ENCODE measurements at places on chromosomes 5 and 9. TPM values are rescaled to one million over a fixed set of nuclear protein-coding genes. Genes with fewer than 3 reads are reported as not detected.

DNA sequence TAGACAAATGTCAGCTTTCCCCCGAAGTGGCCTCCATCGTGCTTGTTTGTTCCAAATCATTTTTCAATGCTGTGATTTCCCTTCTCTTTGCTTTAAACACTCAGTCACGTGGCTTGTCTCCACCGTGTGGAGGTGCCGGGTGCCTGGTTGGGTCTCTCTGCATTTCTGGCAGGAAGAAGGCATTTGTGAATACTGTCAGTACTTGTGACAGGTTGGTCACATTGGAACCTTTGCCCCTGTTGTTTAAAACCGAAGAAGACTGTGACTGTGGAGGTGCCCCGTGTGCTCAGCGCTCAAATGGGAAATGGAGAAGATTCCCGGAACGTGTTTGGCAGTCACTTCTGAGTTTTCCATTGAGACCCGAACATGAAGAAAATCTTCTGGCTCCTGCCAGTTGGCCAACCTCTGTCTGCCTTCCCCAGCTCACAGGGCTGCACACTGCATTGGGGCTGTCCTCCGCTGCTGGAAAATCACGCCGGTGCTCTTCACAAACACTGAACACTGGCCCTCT lies 74.6 kb downstream of the LMNB1 start:
- DNase-seq = no peak

DNA sequence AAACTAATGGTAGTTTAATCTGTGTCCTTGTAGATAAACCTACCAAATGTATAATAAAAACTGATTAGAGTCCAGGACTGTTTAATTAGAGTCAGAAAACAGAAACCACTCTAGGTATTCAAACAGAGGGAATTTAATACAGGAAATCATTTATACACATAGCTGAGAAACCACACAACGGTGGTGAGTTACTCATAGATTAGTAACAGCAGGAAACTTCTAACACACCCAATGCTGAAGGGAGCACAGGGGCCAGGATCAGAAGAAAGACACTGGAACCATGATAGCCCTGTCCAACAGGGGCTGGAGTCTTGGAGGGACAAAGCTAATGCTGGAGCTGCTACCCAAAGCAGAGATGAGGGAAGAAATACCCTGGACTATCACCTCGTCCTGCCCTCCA lies 321.0 kb downstream of the ACTL7B start:
- no peak for DNase-seq

DNA sequence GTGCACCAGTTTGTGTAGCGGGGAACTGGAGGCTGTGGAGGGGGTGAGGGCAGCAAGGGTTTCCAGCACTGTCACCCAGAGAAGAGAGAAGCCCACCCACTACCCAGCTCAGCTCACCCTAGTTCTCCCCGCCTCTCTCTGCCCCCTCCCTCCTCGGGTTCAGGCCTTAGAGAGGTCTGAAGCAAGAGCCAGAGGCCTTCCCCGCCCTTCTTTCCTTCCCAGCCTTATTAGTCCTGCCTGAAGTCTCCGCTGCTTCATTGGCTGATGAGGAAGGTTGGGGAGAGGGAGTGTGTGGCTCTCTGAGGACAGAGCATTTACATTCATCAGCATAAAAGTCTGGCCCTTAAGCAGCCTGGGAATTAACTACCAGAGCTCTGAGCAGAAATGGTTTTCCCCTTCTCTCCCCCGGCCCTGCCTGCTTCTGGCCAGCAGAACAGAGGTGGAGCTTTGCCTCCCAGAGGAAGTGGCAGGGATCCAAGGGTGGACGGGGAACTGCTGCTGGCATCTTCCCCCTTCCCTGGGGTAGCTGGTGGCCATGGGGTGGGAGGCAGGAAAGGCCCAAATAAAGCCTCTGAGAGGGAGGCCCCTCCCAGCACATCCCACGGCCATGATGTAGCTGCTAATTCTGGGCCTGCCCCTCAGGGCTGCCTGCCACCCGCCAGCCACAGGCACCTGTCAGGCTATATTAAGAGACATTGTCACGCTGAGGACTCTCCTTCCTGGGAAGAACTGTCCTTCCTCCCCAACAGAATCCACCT lies 4.1 kb downstream of the DNAJB5 start:
- peak; percentile 61 for DNase-seq

DNA sequence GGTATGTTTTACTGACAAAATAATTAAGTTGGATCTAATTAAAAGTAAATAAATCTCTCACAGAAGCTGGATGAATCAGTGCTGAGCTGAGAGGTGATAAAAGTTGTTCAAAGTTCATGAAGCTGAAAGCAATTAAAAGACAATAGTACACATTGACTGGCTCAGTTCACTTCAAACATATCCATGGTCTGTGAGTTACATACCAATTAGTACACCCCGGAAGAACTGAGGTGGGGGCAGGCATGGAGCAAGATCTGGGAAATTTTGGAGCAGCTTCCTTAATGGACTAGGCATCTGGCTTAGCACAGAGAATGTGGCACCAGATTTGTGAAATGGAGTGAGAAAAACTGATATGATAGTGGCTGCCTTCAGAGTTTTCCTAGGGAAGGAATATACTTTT lies 152.7 kb downstream of the ATP10B start:
- DNase-seq = no peak

- no peak for DNase-seq
Measured at GRCh38 chr9:36276254-36276653, 18.0 kb upstream of the GNE start.

- no peak for DNase-seq
Measured at GRCh38 chr5:1141834-1142233, 30.0 kb upstream of the SLC12A7 start.

GRCh38 chr5:86095092-86095491 lies 522.6 kb upstream of the COX7C start:
- no peak for DNase-seq

- peak; percentile 58 for DNase-seq
Measured at GRCh38 chr5:33409435-33410170, 31.2 kb upstream of the TARS1 start.

The RORB gene
- total RNA-seq = 0.08 TPM

GRCh38 chr5:138543730-138544104 lies 681 bp upstream of the ETF1 start:
- no peak for DNase-seq

- no peak for DNase-seq
Measured at GRCh38 chr9:31119890-31120454, 1264.5 kb upstream of the ACO1 start.

The TMEM267 gene
- 9.8 TPM for total RNA-seq
